ENCODE measurements at places on chromosomes 1 and 21. TPM values are rescaled to one million over a fixed set of nuclear protein-coding genes. Genes with fewer than 3 reads are reported as not detected.

DNA sequence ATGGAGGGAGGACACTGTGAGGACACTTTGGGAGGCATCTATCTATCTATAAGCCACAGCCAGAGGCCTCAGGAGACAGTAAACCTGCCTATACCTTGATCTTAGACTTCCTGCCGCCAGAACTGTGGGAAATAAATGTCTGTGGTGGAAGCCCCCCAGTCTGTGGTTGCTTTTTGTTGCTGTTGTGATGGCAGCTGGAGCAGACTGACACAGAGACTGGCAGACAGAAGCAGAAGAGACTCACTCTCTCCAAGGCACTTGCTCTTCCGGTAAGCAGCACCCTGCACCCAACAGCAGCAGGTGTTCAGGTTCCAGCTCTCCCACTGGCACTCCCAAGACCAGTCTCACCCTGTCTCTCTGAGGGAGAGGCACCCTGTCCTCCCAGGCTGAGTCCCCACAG, 297.6 kb downstream of the TTLL7 start:
- H3K4me3 ChIP-seq, result no peak overlapping the region
- no peak overlapping the region for H3K27ac ChIP-seq
- no peaks in the 10 kb centered on the region for H3K4me1 ChIP-seq
- no peak for DNase-seq
- H3K36me3 ChIP-seq, result no peaks in the 10 kb centered on the region
- peaks cover 7% of the 10 kb centered on the region for H3K27me3 ChIP-seq

- peak overlapping the region; percentile 90 for H3K27ac ChIP-seq
- no peak overlapping the region for H3K4me3 ChIP-seq
- H3K27me3 ChIP-seq, result no peaks in the 10 kb centered on the region
- no peak for DNase-seq
These were observed 75.2 kb downstream of the MPZL1 start for GRCh38 chr1:167797015-167797414.

DNA sequence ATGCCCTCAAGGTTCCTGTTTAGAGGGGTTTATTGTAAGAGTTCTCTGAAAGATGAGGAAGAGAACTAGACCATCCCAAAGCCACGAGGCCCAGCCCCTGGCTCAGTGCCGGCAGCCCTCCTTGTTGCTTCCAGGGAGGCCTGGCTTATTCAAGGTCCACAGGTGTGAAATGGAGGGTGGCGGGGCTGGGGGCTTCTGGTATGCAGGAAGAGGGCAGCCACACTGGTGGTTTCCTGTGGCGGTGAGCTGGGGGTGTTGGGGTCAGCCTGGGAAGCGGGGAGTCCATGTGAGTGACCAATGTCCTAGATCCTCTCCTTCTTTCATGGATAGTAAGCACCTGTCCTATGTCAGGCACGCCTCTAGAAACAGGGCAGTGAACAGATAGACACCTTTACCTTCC, 138.2 kb downstream of the CAMTA1 start:
- DNase-seq, result no peak
- H3K4me3 ChIP-seq, result no peak overlapping the region
- no peak overlapping the region for H3K27ac ChIP-seq
- H3K4me1 ChIP-seq, result peaks cover 7% of the 10 kb centered on the region
- peaks cover 13% of the 10 kb centered on the region for H3K27me3 ChIP-seq

- peaks cover 6% of the 10 kb centered on the region for H3K4me1 ChIP-seq
- no peak overlapping the region for H3K4me3 ChIP-seq
- H3K27ac ChIP-seq, result no peak overlapping the region
- no peak for DNase-seq
These were observed 52.5 kb upstream of the FBXO28 start for GRCh38 chr1:224061436-224061835.

Gene TMEM59
- 225 TPM for total RNA-seq

All from mesothelial cell of epicardium (in vitro differentiated cells).